ENCODE measurements at places on chromosomes 1 and 21.
A peak's percentile ranks its signal among the peaks of the same experiment; 100 is the strongest.

DNA sequence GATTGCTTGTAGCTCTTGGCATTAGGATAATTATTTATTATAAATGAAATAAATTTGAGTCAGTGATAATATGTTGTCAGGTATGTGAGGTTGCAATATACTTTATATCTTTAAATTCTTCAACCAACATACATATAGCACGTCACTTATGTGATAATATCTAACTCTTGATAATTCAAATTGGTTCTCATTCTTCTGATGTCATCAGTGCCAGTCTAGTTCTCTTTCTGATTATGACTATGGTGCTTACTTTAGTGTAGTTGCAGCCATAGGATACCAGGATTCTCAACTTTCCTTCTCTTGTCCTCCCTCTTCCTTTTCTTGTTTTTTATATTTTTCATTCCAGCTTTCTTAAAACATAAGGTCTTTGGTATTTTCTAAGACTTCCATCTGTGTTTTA lies 34.8 kb upstream of the ATP6V1G3 start:
- no peak for DNase-seq

DNA sequence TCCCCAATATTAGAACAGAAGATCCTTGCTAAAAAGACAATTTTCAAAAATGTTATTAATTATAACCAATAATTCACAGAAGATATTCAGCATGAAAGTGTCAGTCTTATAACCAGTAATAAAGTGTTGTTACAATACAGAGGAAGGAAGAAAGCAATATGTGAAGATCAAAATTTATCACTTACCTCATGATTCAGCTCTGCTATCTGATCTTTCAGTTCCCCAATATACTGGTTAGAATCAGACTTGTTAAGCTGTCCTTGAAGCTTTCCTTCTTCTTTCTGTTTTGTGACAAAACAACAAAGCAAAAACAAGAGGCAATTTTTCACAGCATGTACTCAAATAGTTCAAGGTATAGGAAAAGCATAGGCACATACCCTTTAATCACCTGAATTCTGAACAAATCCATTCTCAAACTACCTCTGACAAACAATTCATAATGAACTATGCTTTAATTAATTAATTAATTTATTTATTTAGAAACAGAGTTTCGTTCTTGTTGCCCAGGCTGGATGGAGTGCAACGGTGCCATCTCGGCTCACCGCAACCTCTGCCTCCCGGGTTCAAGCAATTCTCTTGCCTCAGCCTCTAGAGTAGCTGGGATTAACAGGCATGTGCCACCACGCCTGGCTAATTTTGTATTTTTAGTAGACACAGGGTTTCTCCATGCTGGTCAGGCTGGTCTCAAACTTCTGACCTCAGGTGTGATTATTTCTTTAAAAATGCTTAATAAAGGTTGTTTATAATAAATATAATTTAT lies 76.9 kb upstream of the GFI1 start:
- DNase-seq = peak; percentile 63

DNA sequence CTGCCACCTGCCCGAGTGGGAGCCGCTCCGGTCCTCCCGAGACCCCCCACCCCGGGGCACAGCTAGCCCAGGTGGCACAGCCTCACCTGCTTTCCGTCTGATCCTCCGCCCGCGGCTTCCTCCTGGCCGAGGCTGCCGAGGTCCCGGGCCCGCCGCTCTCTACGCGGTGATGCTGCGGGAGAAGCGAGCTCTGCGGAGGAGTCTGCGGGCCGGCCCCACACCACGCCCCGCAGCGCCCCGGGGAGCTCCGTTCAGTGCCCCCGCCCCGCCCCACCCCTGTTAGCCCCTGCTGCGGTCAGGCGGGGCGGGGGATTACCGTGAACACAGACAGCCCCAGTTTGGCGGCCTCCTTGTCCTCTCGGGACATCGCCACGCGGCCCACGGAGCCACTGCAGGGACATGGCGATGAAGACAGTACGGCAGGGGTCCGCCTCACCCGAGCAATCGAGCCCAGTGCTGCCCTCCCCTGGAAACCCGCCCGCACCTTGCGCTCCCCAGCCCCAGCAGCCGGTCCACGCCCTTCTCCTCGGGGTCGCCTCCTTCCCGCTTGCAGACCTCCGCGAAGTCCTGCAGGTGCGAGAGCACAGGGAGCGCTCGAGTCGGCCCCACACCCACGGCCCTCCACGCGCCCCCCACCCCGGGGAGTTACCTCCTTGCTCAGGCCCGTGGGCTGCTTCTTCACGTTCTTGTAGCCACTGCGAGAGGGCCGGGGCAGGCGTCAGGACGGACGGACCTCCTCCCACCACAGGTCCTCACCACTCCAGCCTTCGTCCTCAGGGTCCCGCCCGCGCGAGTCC lies 933 bp downstream of the C1orf35 start:
- peak; percentile 82 for DNase-seq

DNA sequence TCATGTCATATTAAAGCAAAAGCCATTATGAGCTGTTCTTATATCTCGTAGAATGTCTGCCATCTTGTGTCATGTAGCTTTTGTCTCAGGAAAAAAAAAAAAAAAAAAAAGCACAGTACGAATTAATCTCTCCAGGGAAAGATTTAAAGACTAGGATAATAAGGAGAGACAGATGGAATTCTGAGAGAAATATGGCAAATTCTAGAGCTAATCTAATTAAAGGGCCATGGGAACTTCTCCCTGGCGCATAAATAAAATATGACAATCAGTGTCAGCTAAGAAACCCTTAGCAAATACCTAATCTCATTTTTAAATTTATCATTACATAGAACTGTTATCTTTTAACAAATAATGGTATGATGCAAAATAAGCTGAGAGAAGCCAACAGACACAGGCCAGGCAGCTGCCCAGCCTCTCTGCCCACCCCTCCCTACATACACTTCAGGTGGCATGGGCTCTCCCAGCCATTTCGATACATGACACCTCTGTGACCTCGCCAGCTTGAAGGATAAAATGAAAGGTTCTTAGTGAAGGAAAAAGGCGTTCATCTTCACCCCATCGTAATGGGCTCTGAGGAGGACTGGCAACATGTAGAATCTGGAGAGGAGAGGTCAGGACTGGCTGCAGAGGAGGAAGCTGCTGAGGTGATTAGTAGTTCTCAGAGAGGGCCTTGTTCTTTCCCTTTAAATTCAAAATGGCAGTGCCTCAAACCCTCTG lies 39.8 kb downstream of the DISC1 start:
- no peak for DNase-seq

DNA sequence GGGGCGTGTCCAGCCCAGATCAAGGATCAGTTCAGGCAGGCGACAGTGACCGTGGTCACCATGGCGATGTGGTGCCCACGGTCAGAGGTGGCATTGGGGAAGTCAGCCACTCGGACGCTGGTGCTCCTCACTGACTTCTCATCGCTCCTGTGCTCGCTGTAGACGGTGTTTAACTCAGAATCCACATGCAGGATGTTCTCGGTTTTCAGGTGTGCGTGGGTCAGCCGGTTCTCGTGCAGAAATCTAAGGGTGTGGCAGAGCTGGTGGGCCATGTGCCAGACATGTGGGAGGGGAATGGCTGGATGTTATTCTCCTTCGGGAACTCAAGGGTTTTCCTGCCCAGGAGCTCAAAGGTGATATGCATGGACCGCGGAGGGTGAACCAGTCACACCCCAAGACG lies 11.7 kb downstream of the OR2AJ1 start:
- no peak for DNase-seq

DNA sequence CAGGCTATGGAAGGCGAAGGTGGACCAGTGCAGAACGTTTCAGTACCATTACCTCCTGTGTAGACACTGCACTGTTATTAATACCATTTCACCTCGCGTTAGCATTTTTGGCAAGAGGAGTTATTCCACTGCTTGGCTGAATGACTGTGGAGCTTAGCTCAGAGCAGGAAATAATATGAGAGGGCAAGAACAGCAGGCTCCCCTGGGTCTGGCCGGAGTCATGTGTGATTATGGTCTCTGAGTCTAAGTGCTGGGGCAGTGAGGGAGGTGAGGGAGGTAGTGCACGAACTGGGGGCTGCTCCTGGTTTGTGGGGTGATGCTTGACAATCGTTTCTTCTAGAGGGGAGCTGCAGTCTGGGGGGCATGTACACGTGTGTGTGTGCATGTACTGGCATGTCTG lies 82.9 kb downstream of the MDM4 start:
- no peak for DNase-seq

- no peak for DNase-seq
Measured at GRCh38 chr1:17895986-17896385, 140.9 kb downstream of the ACTL8 start.

DNA sequence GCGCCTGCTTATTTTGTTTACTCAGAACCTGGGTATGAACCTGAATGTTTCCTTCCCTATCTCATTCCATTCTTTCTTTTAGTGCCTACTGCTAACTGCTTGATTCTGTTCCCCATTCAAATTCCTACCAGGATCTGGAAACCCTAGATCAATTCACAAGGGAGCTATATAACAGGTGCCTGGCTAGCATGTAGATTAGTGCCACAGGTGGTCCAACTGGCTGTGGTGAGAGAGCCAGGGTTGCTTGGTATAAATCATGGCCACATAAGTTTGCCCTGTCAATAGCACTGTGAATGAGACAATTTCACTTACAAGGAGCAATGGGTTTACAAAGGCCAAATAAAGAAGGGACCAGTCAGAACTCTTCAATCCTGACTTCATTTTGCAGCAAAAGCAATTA lies 6.6 kb upstream of the PRPF38B start:
- DNase-seq = no peak

DNA sequence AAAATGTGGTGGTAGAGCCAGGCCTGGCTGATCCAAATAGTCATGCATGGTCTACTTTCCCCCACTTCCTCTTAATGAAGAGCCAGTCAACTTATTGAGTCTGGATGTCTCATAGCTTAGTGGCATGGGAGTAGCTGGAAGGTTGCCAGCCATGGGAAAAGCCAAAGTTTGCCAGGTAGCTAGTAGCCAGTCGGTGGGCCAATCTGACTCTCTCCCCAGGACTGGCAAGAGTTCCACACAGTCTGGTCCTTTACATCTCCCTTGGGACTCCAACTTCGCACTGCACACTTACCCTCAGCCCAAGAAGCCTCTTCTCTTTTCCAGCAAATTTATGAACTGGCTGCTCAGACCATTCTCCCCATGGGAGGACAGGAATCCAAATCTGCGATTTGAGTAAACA lies 8.3 kb downstream of the WARS2 start:
- DNase-seq = no peak
